GM12878 (cell line): ENCODE measurements at places on chromosomes 4 and X. TPM values are rescaled to one million over a fixed set of nuclear protein-coding genes. Genes with fewer than 3 reads are reported as not detected.

The FMR1NB gene
- polyA plus RNA-seq, result not detected in 2 replicates

The GYPE gene
- polyA plus RNA-seq, result 0.94 and 1.1 TPM in 2 replicates

The GLUD2 gene
- 0.05 TPM in 1 of 2 replicates, not detected in the other for polyA plus RNA-seq

The ELF4 gene
- polyA plus RNA-seq, result 17.6 and 19.3 TPM in 2 replicates

The CSAG1 gene
- not detected in 2 replicates for polyA plus RNA-seq

The HGFAC gene
- not detected in 2 replicates for polyA plus RNA-seq

The SRD5A3 gene
- polyA plus RNA-seq, result 16.1 and 16.8 TPM in 2 replicates

The POU4F2 gene
- not detected in 2 replicates for polyA plus RNA-seq

The UXT gene
- 229 and 233 TPM in 2 replicates for polyA plus RNA-seq
